SW480 (cell line): ENCODE measurements at places on chromosomes 3 and 15.

- no peak for DNase-seq
Observed at GRCh38 chr3:127150513-127151250, 42.2 kb upstream of the PRR23E start.

DNA sequence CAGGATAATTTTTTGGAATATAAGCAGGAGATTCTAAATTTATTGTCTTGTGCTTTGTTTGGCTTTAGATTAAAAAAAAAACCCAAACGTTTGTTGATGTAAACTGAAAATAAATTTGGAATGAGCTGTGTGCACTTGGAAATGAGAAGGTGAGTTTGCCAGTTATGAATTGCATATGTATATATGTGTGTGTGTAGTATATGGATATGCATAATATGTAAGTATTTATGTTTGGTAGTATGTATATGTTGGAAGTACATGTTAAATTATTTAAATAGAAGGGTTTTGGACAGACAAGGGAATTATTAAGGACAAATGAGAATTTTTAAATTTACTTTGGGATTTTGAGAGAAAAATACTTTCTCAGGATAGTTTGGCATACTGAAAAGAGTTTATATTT is 265.8 kb upstream of the CNTN3 start:
- no peak for DNase-seq

GRCh38 chr3:7504886-7505775 is 644.2 kb downstream of the GRM7 start:
- peak; percentile 24 for DNase-seq

GRCh38 chr15:64515196-64515595 is 54.8 kb downstream of the ZNF609 start:
- DNase-seq = no peak

GRCh38 chr3:183178833-183179549 is 16.5 kb upstream of the LAMP3 start:
- peak; percentile 71 for DNase-seq

DNA sequence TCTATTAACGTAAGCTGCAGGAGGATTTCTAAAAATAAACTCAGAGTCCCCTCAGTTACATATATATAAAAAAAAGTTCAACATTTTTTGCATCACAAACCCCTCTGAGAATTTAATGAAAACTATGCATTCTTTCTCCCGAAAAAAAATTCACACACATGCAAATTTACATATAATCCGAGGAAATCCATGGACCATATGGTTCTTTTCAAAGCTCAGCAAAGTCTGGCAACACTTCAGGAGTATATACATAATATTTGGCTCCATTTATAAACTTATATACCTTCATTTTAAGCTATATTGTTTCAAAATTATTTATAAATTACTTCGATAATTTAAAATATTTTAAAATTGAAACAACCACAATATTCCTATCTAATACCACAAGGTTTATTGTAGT is 140.7 kb upstream of the PLXND1 start:
- DNase-seq = no peak

- no peak for DNase-seq
Observed at GRCh38 chr15:61112231-61112630, 116.9 kb downstream of the RORA start.

DNA sequence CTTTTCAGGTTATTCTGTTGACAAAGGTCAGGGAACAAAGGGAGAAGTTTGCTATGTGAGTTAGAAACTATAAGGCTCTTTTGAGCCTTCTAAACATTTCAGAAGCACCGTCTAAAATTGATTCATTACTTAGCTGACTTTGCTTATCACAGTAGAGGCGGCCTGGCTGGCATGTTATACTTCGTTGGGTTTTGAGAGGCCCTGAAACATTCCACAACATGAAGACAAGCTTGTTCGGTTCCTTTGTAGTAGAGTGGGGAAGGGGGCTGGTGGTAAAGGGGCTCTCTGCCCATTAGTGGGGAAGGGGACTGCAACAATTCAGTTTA is 23.6 kb downstream of the ZBTB38 start:
- no peak for DNase-seq

DNA sequence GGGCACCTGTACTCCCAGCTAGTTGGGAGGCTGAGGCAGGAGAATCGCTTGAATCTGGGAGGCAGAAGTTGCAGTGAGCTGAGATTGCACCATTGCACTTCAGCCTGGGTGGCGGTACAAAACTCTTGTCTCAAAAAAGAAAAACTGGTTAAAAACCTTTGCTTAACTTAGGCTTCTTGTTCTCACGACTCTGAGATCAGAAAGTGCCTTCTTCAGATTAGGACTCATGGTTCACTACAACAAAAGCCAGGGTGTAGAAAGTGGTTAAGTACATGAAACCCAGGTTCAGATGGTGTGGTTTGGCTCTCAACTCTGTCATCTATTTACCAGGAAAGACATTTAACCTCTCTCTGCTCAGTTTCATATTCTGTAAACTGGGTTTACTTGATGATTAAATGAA is 168.4 kb downstream of the TUSC7 start:
- no peak for DNase-seq

- DNase-seq = peak; percentile 44
Observed at GRCh38 chr15:57476533-57476975, 100.2 kb downstream of the CGNL1 start.
